ENCODE measurements at places on chromosomes 2 and 18.

DNA sequence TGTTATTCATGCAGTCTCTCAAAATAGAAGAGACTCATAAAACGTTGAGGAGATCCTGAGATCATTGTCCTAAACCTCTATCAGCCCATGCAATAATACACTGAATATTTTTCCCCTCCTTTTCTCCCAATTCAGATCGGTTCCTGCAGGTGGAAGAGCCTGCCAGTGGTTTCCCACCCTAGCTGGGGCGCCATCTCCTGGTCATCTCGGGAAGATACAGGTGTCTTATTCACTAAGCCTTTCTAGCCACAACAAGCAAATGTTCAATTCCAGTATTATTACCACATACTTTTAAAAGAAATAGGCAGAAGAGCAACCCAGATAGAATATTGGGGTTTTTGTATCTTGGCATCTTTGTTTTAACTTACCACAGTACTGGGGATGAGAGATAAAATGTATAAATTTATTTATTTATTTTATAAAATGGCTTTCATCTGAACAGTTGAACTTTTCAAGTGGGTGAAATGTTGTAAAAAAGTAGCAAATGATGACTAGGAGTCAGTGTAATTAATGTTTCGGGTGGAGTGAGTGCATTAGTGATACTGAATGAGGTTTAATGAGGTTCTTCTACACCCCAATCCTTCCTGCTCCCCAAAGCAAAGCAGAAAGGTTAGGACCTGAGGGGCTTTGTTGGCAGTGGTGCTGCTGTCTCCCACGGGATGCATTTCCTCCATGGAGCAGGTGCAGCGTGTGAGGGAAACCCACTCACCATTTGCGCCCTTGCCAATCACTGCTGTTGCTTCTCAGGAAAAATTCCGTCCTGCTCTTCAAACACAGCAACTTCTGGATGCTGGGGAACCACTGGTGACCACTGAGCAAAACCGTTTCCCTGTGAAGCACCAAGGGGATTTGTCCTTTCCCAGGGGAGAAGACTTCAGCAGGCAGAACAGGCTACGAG, 147.1 kb upstream of the FHL2 start:
- DNase-seq = peak; percentile 44

DNA sequence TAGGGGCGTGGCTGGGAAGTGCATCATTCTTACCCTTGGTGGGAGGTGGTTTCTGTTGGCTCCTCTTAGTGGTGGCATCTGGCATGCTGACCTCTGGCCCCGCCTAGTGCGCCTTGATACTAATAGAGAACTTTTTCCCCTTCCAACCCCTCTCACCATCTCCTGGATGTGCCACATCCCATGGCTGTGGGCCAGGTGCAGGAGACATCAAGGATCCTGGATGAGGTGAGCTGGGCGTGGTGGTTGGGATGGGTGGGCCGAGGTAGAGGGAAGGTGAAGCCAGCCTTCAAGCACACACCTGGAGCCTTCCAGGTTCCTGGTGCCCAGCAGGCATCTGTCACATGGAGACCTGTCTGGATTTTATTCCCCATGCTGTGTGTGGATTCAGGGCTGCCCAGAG, 149.2 kb downstream of the DYSF start:
- no peak for DNase-seq

DNA sequence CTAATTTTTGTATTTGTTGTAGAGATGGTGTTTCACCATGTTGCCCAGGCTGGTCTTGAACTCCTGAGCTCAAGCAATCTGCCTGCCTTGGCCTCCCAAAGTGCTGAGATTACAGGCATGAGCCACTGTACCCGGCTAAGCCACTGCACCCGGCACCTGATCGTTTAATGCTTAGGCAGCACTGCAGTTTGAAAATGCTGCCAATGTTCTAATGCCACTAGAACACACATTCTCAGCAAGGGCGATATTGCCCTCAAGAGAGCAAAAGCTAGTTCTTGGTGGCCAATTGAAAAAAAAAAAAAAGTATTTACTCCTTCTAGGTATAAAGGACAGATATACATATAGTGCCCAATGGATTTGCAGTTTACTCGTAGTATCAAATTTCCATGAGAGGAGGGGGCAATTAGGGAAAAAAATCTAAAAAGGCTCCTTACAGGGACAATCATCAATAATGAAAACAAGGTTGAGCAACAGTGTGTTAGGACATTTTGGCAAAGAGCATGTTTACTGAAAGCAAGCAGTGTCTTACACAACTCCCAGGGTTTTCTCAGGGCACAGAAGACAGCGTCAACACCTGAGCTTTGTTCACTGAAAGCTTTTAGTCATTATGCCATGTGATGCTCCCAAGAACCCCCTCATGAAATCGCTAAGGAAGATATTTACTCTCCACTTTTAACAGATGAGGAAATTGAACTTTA, 199.9 kb upstream of the PKDCC start:
- DNase-seq = no peak

- no peak for DNase-seq
These were observed 146.2 kb downstream of the MBP start for GRCh38 chr18:76986406-76986805.

GRCh38 chr2:220166616-220167015, 539.2 kb downstream of the SLC4A3 start:
- no peak for DNase-seq

DNA sequence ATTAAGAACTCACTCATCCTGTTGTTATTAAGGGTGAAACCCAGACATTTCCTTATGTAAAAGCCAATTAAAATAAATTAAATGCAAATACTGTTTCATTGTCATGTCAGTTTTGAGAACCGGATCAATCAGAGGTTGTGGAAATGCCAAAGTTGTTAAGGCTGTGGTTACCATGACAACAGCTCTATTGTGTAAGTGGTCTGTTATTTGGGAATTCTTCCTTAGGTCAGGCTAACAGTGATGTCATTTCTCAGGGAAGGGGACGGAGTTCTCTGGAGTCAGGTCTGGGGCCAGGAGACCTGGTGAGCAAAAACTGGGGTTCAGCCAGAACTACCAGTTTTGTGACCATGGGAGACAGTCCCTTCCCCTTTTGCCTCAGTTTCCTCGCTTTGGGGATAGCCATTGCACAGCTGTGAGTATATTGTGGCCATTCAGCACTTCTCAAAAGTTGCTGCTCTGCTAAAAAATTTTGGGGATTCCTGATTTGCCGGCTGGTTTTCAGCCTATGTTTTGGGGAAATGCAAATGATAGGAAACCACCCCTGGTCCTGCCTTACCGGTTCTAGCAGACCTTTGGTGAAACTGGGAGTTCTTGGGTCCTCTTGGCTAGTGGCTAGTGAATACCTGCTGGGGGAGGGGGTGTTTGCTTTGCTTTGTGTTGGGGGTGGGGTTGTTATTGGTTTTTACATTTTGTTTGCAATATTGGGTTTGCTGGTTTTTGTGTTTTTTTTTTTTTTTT, 21.6 kb downstream of the HPCAL1 start:
- no peak for DNase-seq

Data from activated CD4-positive, CD25-positive, alpha-beta regulatory T cell treated with anti-CD3 and anti-CD28 coated beads, Interleukin-2, amount 50 U/mL, for 16 hours (primary cell).